Activated CD8-positive, alpha-beta memory T cell treated with anti-CD3 and anti-CD28 coated beads for 48 hours (primary cell): ENCODE measurements at places on chromosomes 7 and 10.

- peak; percentile 35 for DNase-seq
Measured at GRCh38 chr7:41881331-41882130, 178.6 kb upstream of the INHBA start.

GRCh38 chr10:14077430-14077829, 253.3 kb downstream of the FRMD4A start:
- DNase-seq = no peak

DNA sequence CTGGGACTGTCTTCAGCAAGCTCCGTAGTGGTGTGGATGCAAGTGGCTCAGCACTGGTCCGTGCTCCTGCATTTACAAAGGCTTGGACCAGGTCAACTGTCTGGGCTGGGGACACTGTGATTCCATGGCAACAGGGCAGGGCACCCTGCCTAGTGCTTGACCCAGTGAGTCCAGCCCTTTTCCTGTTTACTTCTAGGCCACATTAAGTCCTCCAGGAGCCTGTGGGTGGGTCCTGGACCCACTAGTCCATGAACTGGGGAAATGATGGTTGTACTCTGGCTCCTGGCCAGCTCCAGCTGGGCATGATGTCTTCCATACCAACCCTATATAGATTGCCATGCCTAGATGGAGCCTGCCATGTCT, 152.0 kb downstream of the RPS24 start:
- no peak for DNase-seq

- no peak for DNase-seq
Measured at GRCh38 chr7:29478226-29478625, 85.4 kb upstream of the PRR15 start.

GRCh38 chr7:32117837-32118236, 47.6 kb upstream of the PDE1C start:
- no peak for DNase-seq

DNA sequence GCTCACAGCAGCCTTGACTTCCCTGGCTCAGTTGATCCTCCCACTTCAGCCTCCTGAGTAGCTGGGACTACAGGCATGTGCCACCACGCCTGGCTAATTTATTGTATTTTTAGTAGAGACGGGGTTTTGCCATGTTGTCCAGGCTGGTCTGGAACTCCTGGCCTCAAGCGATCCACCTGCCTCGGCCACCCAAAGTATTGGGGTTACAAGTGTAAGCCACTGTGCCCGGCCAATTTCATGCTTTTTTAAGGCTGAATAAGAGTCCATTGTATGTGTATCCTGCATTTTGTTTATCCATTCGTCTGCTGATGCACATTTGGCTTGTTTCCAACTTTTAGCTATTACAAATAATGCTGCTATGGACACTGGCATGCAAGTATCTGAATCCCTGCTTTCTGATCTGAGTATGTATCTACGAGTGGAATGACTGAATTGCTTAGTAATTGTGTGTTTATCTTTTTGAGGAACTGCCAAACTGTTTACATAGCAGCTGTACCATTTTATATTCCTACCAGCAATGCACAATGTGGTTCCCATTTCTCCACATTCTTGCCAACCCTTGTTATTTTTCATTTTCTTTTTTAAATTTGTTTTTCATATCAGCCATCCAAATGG, 37.3 kb upstream of the TPST1 start:
- DNase-seq = no peak

DNA sequence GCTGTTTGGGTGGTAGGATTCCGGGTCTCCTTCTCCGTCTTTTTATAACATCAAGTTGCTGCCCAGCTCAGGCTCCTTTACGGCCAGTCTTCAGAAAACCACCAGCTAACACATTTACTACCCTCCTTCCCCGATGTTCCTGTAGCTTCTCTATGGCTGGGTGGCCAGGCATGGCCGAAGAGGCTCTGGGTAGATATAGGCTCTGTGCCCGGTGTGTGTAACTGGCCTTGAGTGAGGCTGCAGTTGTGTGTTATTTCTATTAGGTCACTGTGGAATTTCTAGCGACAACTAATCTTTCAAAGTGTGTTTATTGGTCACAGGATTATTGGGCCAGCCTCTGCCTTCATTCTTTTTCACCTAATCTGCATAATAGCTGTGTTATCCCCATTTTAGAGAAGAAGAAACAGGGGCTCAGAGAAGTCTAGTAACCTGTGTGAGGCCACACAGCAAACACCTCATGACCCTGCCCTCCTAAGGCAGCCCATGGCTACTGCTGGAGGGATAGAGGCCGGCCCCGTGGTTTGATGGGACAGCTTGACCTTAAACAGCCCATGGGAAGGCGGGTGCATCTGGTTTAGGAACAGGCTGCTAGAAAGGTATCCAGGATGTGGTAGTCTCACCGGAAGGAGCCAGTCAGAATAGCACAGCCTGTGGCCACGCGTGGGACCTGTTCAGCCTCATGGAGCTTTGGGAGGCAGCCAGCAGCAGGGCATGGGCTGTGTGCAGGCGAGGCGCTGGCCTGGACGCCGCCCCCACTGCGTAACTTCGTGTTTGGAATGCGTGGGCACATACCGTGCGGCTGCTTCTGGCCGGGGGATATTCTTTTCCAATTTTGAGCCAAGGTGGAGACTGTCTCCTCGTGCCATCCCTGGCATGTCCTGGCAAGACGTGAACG, 29.7 kb downstream of the HTRA1 start:
- no peak for DNase-seq

GRCh38 chr10:112763916-112764520, 186.0 kb upstream of the TCF7L2 start:
- DNase-seq = no peak

DNA sequence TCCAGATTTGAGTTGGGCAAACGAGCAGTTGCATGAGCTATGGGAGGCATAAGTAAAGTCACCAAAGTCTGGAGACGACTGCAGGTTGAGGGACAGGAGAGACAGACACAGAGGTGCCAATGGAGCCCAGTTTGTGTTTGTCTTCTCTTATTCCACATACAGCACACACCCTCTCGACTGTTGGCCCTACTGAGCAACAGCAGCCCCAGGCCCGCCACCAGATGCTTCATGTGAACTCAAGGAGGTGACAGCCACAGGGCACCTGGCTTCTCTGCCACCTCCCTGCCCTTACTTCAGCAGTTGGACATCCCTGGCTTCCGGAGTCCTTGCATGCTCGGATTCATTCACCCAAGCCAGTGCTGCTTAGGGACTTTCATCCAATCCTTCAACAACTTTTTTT, 6.5 kb upstream of the ATOH7 start:
- no peak for DNase-seq

DNA sequence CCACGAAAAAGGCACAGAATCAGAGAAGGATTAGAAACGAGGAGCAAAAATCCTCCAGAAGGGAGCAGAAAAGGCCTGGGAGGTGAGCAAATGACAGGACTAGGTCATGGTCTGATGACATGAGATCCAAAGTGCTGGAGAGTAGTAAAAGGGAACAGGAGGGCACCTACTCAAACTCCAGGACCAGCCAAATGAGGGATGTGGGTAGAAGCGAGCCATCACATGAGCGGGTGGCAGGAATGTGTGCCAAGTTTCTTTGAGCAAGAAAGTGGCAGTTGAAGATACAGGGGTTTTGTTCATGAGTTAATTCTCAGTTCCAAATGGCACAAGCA, 112.6 kb downstream of the RNF32 start:
- DNase-seq = no peak

- DNase-seq = no peak
Measured at GRCh38 chr7:114302858-114303257, 111.8 kb upstream of the FOXP2 start.

DNA sequence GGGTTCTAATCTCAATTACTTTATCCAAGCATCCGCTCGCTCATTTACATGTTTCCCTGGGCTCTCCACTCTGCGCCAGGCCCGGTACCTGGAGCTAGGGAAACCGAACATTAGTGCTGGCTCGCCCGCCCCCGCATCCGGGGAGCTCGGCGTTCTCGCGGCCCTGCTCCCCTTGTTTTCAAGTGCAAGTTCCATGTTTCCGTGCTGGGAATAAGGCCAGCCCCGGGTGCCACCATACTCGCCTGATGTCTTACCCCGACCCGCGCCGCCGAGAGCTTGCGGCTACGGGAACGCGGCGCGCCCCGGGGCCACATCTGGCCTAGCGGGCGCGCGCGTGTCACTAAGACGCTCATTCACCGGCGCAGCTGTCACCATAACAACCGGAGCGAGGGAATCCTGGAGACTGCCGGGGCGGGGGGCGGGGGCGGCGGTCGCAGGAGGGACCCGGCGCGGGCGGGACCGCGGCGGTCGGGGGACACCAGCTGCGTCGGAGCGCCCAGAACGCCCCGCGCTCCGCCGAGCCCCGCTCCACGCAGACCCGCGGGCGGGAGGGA, at the start of gene NEURL1:
Gene NEURL1 (plus strand): TSS at position 344 of the 554 bp plus-strand sequence. CDS start 683 bp downstream, outside the sequence.
- no peak for DNase-seq

- no peak for DNase-seq
Measured at GRCh38 chr7:17907014-17907413, 33.3 kb downstream of the SNX13 start.

DNA sequence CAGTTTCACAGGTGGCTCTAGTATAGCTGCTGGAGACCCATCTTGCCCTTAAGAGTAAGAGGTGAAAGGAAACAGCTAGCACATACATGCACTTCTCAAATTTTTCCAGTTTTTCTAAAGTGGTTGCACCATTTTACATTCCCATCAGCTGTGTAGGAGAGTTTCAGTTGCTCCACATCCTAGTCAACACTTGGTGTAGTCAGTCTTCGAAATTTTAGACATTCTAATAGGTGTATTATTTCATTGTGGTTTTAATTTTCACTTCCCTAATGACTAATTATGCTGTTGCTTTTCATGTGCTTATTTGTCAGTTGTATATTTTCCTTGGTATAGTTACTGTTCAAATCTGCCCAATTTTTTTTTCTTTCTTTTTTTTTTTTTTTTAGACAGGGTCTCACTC, 9.5 kb upstream of the HACD1 start:
- DNase-seq = no peak

- DNase-seq = no peak
Measured at GRCh38 chr7:139044813-139045794, 9.3 kb upstream of the ZC3HAV1L start.

DNA sequence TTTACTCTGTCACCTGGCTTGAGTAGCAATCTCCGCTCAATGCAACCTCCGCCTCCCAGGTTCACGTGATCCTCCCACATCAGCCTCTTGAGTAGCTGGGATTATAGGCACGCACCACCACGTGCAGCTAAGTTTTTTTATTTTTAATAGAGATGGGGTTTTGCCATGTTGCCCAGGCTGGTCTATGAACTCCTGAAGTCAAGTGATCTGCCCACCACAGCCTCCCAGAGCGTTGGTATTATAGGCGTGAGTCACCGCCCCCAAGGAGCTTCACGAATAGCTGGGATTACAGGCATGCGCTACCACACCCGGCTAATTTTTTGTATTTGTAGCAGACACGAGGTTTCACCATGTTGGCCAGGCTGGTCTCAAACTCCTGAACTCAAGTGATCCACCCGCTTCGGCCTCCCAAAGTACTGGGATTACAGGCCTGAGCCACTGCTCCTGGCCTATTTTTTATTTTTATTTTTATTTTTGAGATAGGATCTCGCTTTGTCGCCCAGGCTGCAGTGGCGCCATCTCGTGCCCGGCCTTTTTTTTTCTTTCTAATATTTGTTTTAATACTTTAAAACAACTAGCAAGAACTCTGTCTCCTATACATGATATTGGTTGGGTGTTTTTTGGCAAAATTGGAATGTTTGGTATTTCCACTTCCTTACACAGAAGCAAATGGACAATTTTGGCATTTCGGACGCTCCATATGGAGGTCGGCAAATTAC, 1.1 kb downstream of the EFCAB10 start:
- no peak for DNase-seq

GRCh38 chr10:110618230-110618610, 25.9 kb upstream of the RBM20 start:
- no peak for DNase-seq

- DNase-seq = no peak
Measured at GRCh38 chr7:124155432-124156022, 122.7 kb upstream of the TMEM229A start.

DNA sequence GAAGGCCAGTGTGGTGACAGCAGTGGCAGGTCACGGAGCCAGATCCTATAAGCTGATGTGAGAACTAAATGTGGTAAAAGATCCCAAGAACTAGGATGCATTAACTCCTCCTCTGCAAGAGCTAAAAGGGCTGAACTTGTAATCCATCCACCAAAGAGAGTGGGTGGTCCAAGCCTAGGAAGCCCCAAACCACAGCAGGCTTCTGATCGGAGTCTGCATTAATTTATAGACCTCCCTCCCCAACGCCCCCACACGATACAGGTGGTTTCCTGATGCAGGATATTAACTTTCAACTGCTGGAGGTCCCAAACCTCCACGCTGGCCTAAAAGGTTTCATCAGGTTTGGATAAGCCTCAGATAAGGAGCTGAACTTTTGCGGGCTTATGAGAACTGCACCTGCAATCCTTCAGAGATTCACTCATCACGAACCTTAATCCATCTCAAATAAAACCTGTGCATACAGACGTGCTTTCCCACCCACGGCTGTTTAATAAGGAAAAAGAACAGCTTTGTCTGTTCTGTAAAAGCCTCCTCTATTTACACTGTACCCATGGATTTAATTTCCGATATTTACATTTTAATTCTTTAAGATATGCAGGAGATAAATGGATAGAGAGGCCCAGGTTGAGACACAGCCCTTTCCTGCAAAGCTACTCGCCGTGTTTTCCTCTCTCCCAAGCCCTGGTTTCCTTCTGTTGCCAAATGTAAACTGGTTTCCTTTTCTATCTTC, 74.9 kb downstream of the GFRA1 start:
- no peak for DNase-seq

GRCh38 chr7:98024075-98024474, 34.1 kb upstream of the OCM2 start:
- DNase-seq = no peak

DNA sequence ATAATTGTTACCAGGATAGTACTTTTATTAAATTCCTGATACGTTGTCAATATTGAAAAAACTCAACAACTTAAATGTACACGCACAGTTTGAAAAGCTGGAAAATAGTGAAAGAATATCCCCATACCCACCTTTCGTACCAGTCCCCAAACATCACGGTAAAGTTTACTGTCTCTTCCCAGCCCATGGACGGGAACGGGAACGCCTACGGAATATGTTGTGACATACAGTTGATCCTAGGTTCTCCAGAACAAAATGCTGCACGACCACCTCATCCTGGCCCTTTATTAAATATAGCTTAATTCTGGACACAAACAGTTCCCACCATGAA, 527 bp upstream of the BCAP29 start:
- DNase-seq = no peak

GRCh38 chr7:133714654-133715053, 412.5 kb upstream of the LRGUK start:
- DNase-seq = no peak

DNA sequence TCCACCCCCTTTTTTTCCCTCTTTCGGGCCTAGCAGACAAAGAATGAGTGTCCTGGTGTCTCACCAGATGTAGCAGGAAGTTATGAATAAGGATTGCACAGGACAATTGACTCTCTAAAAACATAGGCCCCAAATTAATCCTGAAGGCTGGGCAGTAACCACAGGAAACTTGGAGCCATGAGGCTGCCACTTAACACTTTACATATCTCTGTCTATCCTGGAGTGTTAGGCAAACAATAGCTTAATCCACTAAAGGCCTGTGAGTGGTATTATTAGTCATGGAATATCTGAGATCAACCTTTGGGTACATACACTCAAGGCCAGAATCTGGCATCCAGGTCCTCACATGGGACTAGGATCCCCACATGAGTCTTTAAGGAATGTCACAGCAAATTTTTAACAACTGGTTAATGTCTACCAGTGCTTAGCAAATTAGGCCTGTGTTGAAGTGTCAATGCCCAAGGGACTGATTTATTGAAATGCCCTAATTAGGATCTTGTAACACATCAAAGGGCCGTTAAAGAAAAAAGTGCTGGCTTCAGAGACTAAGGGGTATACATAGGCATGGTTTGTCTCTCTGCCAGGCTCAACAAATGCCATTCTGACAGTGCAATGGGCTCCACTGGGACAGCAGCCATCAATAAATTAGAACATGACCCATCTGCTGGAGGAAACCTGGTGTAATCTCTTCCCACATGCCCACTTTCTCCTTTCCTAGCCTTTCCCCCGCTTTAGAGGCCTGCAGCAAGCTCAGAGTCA, 196.7 kb upstream of the TBX20 start:
- DNase-seq = no peak
